ENCODE measurements at places on chromosomes 4 and X.

DNA sequence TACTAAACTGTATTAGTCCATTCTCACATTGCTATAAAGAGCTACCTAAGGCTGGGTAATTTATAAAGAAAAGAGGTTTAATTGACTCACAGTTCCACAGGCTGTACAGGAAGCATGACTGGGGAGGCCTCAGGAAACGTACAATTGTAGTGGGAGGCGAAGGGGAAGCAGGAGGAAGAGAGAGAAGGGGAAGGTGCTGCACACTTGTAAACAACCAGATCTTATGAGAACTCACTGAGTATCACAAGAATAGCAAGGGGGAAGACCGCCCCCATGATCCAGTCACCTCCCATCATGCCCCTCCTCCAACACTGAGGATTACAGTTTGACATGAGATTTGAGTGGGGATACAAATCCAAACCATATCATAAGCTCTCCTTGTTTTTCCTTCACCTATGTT lies 40.9 kb downstream of the RPA4 start:
- DNase-seq = no peak

- DNase-seq = no peak
These were observed 83.0 kb downstream of the MAB21L2 start for GRCh38 chr4:150664935-150665334.

- no peak for DNase-seq
These were observed 772 bp upstream of the SLC49A3 start for GRCh38 chr4:689723-690122.

GRCh38 chrX:63363788-63364187 lies 12.7 kb upstream of the SPIN4 start:
- DNase-seq = no peak

DNA sequence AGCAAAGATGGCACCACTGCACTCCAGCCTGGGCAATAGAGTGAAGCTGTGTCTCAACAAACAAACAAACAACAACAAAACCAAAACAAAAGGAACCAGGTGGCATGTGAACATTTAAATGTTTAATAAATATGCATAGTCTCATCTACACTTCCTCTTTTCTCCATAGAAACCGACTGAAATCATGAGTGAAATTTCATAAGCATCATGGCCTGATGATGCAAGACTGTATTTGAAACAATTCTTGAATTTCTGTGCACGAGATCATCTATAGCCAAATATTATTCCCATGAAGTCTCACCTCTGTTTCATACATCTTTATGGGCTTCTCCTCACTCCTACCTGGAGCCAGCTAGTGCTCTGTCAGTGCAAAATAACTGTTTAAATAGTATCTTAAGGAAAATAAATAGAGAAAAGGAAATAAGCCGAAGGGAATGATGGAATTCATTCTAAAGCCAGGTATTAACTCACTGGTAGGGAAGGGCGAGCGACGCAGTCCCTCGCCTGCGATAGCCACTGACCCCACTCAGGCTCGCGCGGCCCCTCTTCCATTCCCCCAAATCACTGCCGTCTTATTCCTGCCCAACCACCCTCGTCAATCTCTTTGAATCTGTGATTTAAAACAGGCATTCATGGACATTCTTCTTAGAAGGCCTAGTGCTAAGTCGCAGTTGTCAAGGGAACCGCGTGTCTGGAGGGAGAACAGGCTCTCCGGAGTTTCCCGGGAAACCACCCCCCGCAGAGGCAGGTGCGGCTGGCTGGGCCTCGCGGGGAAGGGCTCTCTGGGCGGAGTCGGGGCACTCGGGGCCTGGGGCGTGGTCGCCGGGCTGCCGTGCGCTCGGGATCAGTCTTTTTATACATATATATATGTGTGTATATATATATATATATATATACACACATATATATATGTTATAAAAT lies 52.4 kb upstream of the TRIM2 start:
- peak; percentile 69 for DNase-seq

Data from stimulated activated CD4-positive, alpha-beta T cell treated with anti-CD3 and anti-CD28 coated beads, Interleukin-15, amount 100 ng/mL, for 24 hours (primary cell).